ENCODE measurements at places on chromosomes 1 and 21.
A peak's percentile ranks its signal among the peaks of the same experiment; 100 is the strongest.

- no peak for DNase-seq
Measured at GRCh38 chr1:14529475-14529874, 69.0 kb upstream of the KAZN start.

DNA sequence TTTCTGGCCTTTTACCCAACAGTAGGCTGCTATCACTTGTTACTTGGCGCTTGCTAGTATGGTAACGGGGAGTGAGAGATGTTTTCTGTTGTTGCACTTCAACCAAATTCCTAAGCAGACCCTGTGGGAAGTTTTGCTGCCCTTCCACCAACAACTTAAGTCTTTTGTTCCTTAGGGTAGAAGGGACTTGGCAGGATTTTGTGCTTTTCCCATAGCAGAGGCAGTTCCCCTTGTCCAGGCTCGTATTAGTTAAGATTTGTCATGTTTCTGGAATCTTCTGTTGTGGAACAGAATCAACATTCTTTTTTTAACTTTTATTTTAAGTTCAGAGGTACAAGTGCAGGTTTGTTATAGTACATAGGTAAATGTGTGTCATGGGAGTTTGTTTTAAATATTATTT is 73.2 kb upstream of the SGIP1 start:
- no peak for DNase-seq

DNA sequence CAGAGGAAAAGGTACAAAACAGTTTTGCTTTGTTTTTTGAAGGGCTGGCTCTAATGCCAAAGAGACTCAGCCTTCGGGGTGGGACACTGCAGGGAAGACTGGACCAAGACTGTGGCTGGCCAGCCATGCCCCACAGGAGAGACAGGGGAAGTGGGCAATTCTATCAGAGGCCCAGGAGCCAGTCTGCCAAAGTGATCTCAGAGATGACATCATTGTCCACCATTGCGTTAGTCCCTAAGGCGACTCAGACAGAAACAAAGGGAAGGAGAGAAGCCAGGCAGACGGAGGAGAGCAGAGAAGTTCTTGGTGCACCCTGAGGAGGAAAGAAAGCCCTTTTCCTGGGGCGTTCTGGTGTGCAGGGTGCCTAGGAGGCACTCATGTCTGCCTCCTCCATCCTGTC is 26.4 kb downstream of the OPTC start:
- DNase-seq: no peak

GRCh38 chr1:10980094-10980577 is 32.3 kb upstream of the TARDBP start:
- peak; percentile 86 for DNase-seq

- no peak for DNase-seq
Measured at GRCh38 chr1:89553157-89553556, 28.5 kb downstream of the LRRC8B start.

GRCh38 chr1:245388687-245389086 is 233.9 kb downstream of the KIF26B start:
- DNase-seq: no peak

DNA sequence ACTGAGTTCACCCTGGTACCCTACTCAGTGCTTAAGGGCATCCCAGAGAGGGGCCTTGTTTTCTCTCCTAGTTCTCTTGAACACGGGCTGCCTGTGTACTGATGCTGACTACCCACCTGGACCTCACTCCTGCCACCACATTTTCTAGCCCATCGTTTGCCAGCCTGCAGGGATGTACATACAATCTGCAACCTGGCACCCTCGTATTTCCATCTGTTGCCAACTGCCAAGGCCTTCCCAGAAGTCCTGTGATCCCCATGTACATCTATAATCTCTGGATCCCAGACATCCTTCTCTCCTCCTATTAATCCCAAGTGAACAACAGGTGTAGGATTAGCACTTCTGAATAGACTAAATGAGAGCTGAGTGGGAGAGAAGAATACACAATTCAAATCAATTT is 212.0 kb downstream of the SLC45A1 start:
- DNase-seq: no peak

GRCh38 chr21:38266732-38267131 is 9.9 kb downstream of the KCNJ15 start:
- no peak for DNase-seq

Data from small intestine (tissue), 16 donors.